ENCODE measurements at places on chromosomes 2 and 18. TPM values are rescaled to one million over a fixed set of nuclear protein-coding genes. Genes with fewer than 3 reads are reported as not detected.

- no peak for DNase-seq
These were observed 315.1 kb upstream of the KLHL29 start for GRCh38 chr2:23069923-23070322.

Gene RFTN2
- 0.18 TPM for polyA plus RNA-seq

Gene SGPP2
- 2.6 TPM for polyA plus RNA-seq

Gene AFF3
- polyA plus RNA-seq: not detected

DNA sequence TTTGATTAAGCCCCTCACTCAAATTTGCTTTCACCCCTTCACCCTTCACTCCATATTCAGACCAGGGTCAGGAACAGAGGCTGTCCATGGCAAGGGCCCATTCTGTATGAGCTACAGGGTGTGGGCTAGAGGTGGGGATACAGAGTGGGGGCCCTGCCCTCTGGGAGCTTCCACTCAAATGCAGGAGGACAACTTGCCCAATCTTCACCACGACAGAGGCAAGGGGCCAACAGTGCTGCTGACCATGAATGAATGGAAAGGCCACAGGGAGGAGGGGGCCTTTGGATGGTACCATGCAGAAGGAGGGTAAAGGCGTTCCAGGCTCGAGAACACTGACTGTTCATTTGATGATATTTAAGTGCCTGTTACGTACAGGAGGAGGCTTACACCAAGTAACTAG is 22.8 kb downstream of the ADRA2B start:
- DNase-seq: no peak

DNA sequence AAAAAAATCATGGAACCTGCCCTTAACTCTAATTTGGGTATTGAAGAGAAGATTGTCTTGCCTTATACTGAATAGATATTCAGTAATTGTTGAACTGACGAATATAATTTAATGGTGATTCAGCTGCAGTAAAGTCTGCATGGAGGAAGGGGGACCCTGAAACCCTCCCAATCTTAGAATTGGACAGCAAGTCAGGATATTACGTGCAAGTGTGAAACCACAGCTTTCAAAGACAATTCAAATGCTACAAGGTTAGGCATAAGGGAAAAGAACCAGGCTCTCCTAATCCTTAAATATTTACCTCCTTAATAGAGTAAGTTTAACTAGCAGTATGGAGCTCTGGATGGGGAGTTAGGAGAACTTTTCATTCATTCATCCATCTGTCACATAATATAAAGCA is 226.9 kb upstream of the TNP1 start:
- DNase-seq: no peak

- DNase-seq: no peak
These were observed 1.2 kb upstream of the OTX1 start for GRCh38 chr2:63049211-63049969.

GRCh38 chr2:29010946-29011345 is 29.8 kb downstream of the TOGARAM2 start:
- no peak for DNase-seq

- no peak for DNase-seq
These were observed 57.3 kb upstream of the RPL31 start for GRCh38 chr2:100944617-100945432.

DNA sequence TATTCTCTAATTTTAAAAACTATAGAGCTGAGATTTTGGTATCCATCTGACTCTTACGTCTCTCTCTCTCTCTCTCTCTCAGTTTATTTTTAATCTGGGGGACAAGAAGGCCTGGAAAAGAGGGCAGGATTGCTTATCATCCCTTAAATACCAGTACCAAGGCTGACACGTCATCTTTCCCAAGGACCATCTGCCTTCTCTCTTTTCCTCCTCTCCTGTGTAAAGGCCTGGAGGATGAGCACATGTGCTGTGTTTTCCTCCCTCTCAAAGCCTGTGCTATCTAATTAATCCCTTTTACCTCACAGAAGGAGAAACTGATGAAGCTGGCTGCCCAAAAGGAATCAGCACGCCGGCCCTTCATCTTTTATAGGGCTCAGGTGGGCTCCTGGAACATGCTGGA is 7.3 kb downstream of the IL37 start:
- no peak for DNase-seq

- no peak for DNase-seq
These were observed 27.6 kb downstream of the STK17B start for GRCh38 chr2:196143730-196144131.

DNA sequence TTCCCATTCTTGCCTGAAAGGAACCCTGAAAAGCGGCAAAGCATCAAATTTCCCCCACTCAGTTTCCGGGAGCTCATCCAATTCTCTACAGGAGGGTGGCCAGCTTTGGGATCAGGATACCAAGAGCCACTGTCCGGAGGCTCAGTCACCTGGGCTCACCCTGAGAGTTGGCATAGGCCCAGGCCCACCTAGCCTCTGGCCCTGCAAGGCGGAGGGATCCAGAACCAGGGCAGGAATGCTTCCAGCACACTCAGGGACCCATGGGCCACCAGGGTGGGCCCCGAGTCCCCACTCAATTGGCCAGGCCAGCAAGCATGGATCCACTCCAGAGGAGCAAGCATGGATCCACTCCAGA is 432.9 kb upstream of the MYT1L start:
- no peak for DNase-seq

GRCh38 chr18:42292654-42293053 is 337.6 kb downstream of the PIK3C3 start:
- no peak for DNase-seq

Gene TFPI
- polyA plus RNA-seq: 1.1 TPM

- no peak for DNase-seq
These were observed 151.9 kb upstream of the CWC22 start for GRCh38 chr2:180158961-180159360.

Gene PRSS56
- polyA plus RNA-seq: not detected

- no peak for DNase-seq
These were observed 54.5 kb downstream of the MEMO1 start for GRCh38 chr2:31956312-31956711.

GRCh38 chr18:62790871-62791772 is 75.8 kb downstream of the PHLPP1 start:
- DNase-seq: no peak

Gene MYO3B
- 3.1 TPM for polyA plus RNA-seq

- peak; percentile 90 for DNase-seq
These were observed 66.7 kb downstream of the ETAA1 start for GRCh38 chr2:67463810-67464209.

GRCh38 chr2:133791191-133791590 is 222.9 kb upstream of the NCKAP5 start:
- DNase-seq: no peak

- no peak for DNase-seq
These were observed 21.2 kb downstream of the PRELID3A start for GRCh38 chr18:12428923-12429322.

DNA sequence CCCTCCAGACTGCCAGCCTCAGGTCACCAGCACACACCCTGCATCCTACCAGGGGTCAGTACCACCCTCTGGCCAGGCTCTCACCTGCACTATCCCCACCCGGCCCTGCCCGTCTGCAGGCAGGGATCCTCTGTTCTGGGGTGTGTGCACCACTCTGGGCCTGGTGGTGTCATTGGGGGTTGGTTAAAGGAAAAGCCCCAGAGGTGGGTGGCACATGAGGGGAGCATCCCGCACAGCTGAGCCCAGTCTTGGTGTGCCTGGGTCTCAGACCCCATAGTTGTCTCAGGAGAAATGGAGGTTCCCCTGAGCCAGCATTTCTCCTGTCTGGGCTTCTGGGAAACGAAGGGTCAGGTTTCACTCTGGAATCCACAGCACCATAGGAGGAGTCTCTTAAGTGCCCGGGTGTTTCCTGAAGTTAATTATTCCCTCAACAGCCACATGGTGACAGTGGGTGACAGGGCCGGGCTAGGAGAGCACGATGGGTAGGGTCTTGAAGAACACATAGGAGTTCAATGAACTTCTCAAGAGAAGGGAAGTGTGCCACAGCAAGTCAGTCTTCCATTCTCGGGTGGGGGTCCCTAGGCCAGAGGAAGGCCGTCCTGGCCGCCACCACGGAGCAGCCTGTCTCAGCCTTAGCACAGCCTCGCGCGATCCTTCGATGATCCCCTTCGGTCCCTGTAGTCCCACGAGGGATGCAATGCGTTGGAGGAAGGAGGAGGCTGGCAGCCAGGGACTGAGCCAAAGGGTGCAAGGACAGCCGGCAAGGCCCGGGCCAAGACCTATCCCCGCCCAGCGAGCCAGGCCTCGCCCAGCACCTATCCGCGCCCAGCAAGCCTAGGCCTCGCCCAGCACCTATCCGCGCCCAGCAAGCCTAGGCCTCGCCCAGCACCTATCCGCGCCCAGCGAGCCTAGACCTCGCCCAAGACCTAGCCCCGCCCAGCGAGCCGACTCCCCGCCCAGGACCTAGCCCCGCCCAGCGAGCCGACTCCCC is 1.1 kb upstream of the FARP2 start:
- peak; percentile 70 for DNase-seq

DNA sequence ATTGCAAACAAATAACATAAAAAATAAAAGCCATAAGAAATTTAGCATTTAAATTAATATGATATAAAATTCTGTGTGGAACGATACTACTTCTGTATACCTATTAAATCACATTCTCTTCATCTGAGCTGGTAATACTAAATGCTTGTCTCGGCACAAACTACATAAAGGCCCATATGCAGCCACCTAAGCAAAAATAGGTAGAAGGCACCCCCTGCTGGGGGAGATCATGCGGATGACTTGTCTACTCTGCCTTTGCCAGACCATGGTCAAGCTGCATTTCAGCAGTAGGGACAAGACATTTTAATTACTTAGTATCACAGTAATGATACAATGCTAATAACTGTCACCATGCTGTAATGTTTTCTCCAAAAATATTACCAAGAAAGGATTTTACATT is 108.0 kb downstream of the CDH19 start:
- no peak for DNase-seq

Gene ANKRD29
- polyA plus RNA-seq: 8.5 TPM

GRCh38 chr2:226981791-226982326 is 146.0 kb downstream of the RHBDD1 start:
- no peak for DNase-seq

- DNase-seq: no peak
These were observed 22.3 kb upstream of the MBOAT2 start for GRCh38 chr2:9025746-9026145.

Gene AQP4
- polyA plus RNA-seq: not detected

- no peak for DNase-seq
These were observed 215.2 kb upstream of the TFPI start for GRCh38 chr2:187769437-187769836.

Gene ARHGEF33
- 0.09 TPM for polyA plus RNA-seq

DNA sequence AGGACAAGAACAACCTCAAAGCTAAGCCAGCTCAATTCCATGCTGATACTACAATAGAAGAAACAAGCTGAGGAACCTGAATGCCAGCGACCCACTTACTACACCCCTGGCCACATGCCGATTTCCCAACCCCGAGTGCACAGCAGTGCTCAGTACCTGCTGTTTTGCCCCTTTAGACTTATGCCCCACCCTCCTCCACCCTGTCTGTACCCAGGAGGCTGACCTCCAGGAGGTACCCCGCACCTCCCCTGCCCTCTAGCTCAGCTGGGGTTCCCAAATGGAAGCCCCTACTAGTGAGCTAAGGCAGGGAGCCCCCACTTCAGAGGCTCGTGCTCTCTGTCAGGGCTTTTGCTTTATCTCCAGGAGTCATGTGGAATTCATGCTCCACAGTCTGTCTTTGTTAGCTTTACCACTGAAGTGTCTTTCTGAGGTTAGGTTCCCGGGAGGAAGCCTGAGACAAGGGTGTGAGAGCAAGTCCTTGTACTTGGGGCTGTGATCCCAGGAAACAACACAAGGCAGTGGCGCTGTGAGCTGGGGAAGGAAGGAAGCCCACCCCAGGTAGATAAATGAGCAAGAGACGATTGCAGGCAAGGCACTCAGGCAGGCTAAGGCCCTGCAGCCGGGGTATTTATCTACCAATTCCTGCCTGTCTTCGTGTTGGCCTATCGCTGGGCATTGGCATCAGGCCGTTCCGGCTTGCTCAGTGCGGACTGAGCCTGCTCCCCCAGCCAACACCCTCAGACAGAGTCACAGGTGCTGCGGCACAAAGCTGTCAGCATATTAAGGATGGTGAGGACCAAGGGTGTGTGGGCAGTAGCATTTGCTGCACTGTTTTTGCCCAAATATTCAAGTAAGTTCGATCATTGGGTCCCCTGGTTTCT is 220.5 kb downstream of the CYP26B1 start:
- DNase-seq: no peak

DNA sequence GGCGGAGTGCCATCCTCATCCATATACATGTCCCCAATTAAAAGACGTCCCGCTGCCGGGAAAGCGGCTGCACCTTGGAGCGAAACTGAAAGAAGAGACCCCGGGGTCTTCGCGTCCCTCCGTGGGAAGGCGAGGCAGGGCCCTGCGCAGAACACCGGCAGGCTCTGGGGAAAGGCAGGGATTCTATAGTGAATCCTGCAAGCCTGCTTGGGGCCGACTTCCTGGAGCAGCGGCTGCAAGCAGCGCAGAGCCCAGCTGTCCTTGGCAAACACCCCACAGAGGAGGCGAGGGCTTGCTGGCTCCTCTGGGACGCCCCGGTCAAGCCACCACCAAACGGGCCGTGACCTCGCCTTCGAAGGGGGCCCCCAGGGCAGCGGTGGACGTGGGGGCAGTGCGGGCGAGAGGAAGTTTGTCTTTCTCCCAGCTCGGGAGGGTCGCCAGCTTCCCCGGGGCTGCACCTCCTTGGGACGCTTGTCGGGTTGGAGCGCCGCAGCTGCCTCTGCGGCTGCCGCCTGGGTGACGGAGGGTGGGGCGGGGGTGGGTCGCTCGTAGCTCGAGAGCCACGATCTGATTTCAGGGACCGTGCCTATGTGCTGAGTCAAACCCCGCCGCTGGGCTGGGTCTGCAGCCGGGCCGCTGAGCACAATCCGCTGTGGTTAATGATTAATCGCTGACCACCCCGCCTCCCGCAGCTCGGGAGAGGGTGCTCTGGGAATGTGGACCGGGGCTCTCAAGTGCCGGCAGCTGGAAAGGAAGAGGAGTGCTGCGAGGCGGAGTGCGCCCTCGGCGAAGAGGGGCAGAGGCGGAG is 486 bp upstream of the GPR39 start:
- DNase-seq: peak; percentile 86

- no peak for DNase-seq
These were observed 715.8 kb downstream of the ERBB4 start for GRCh38 chr2:211822686-211823335.

DNA sequence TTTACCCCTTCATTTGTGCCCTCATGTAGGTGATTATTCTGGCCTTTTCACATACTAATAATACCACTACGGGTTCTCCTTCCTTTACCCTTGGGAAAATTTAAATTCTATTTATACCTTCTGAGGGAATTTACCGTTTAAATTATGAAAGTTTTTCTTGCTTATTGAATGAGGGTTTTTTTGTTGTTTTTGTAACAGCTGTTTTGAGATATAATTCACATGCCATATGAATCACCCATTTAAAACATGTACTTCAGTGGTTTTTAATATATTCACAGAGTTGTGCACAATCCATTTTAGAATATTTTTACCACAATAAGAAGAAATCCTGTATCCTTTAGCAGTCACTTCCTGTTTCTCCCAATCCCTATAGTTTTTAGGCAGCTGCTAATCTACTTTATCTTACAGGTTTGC is 54.7 kb downstream of the EML4 start:
- no peak for DNase-seq

- DNase-seq: no peak
These were observed 89.8 kb upstream of the CYRIA start for GRCh38 chr2:16755442-16755841.

DNA sequence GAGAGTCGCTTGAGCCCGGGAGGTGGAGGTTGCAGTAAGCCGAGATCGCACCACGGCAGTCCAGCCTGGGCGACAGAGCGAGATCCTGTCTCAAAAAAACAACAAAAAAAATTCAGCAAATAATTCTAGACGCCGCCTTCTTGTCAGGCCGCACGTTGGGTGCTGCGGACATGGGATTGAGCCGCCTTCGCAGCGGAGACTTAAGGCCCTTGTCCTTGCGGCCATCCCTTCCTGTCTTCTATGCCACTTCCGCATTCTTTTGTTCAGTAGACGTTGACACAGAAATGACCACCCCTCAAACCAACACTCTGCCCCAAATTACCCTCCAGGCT is 15.8 kb downstream of the PTPN18 start:
- no peak for DNase-seq

Gene LYPD6
- polyA plus RNA-seq: 2.4 TPM

Measured in keratinocyte (primary cell).